ENCODE measurements at places on chromosomes 13 and 19.

DNA sequence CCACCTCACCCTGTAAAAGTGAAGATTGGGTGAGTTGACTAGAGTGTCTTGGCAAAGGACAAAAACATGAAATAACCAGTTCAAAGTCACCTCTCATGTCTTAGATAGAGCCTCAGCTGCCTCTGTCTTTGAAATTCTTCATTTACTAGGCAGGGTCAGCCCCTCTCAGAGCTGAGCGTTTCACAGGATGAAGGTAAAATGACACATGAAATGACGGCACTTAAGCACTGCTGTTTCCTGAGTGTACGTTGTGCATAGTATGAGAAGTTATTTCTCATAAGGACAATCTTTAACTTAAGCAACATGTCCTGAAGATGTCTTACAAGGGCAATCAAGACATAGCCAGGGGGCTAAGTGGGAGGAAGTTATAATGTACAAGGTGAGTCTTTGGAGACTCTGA is 32.3 kb upstream of the SLC10A2 start:
- DNase-seq, result no peak

DNA sequence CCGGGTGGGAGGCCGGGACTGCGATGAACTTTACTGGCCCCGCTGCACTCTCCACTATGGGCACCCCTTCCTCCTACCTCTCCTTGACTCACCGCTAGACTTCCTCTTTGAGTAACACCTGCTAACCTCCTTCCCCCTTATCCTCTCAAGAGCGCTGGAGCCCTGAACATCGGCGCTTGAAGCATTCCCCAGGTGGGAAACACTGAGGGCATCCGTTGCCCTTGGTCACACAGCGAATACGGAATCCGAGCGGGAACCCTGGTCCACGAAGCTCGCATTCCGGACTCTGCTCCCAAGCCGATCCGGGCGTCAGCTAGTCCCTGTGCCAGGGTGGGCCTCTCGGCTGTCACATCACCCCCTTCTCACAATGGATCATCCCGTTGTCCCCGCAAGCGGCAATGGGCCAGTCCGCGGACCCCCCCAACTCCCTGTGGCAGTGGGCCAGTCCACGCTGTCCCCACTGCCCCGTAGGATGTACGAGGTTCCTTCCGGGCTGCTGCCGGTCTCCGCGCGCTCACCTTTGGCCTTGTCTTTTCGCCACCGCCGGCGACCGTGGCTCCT is 4.2 kb downstream of the LIPE start:
- DNase-seq, result peak; percentile 22

DNA sequence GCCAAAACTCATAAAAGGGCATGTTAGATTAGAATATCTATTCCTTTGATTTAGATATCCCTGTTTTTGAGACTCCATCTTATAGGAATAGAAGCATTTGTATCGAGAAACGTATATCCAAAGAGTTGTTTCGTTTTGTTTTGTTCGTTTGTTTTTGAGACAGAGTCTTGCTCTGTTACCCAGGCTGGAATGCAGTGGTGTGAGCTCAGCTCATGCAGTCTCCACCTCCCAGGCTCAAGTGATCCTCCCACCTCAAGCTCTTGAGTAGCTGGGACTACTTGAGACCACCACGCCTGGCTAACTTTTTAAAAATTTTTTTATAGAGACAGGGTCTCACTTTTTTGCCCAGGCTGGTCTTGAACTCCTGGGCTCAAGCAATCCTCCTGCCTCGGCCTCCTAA is 26.6 kb upstream of the ZMYM5 start:
- DNase-seq, result no peak

DNA sequence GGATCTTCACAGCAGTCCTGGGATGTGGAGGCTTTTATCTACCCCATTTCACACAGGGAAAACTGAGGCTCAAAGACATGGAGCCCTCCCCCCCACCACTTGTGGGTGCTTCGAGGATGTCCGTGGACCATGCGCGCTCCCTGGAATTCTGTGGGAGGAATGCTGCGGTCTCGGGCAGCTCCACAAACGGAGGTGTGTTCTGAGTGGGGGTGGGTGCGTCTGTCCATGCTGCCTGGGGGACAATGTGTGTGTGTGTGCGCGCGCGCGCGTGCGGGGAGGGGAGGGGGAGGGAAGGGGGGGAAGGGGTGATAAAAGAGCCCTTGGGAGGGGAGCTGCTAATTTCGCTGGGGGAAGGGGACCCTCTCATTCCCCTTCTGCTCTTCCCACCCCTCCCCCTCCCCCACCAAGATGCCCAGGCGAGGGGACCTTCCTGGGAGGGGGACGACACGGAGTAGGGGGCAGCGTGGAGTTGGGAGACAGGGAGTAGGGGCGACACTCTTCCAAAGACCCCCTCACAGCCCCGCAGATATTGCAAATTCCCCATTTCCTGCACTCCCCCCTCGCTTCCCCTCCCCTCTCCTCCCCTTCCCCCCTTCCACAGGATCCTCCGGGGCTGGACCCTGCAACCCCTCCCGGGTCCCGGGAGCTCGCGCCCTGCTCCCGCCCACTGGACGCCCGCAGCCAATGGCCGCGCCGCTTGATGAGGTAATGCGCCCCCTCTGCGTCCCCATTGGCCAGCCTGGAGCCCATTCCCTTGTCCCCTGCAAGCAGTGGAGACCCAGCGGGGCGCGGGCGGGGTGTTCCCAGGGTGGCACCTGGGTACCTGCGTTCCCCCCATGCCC is 18.9 kb upstream of the ZNRF4 start:
- DNase-seq, result no peak

DNA sequence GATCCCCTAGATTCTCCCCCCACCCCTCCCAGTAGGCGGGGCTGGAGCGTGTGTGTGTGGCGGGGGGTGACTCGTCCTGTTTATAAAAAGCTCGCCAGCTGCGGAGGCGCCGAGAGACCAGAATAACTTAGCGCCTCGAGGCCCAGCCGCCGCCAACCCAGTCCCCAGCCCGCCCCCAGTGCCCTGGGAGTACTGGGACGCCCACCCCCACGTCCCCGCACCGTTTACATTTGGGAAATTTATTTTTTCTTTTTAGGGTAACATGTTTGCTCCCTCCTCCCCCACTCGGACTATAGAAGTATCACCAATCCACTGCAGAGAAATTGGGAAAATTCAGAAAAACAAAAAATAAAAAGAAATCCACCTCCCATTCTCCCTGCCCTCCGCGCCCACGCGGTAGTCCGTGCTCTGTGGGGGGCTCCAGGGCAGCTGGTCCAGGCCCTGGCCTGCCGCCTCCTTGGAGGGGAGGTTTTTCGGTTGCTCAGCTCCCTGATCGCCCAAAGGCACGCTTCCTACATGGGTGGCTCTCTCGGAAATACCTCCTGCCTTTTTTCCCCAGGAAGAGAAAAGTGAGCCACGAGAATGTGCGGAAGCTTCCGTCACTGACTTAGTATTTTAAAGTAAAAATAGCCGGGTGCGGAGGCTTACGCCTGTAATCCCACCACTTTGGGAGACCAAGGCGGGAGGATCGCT is 1.5 kb upstream of the RAB3A start:
- no peak for DNase-seq

GRCh38 chr19:31119951-31120690 is 229.1 kb downstream of the TSHZ3 start:
- no peak for DNase-seq

DNA sequence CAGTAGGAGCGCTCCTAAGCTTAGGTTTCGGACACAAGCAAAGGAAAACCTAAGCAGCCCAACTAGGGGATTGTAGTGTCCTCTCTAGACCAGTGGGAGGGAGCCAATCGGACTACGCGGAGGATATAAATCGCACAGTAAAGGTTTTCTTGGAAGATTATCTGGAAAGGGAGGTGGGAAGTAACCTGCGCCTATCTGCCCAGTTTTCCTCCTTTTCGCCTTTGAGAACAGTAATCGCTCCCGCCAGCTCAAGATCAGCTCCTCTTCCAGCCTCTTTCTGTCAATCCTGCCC is 456 bp upstream of the RAB4B start:
- DNase-seq, result no peak

- DNase-seq, result no peak
Observed at GRCh38 chr19:48962029-48962848, 2.9 kb upstream of the FTL start.

- no peak for DNase-seq
Observed at GRCh38 chr19:8194528-8195267, 14.5 kb upstream of the CERS4 start.
